ENCODE measurements at places on chromosomes 7 and 10. TPM values are rescaled to one million over a fixed set of nuclear protein-coding genes. Genes with fewer than 3 reads are reported as not detected.

The CHN2 gene
- 6.5 TPM for polyA plus RNA-seq

The TMEM176A gene
- polyA plus RNA-seq: 27.9 TPM

The LIPK gene
- 1.5 TPM for polyA plus RNA-seq

The INA gene
- polyA plus RNA-seq: 0.98 TPM

The HGF gene
- 1.2 TPM for polyA plus RNA-seq

GRCh38 chr10:113022265-113022664 is 72.2 kb downstream of the TCF7L2 start:
- no peak for DNase-seq

GRCh38 chr7:123216825-123217224 is 17.1 kb upstream of the SLC13A1 start:
- DNase-seq: no peak

DNA sequence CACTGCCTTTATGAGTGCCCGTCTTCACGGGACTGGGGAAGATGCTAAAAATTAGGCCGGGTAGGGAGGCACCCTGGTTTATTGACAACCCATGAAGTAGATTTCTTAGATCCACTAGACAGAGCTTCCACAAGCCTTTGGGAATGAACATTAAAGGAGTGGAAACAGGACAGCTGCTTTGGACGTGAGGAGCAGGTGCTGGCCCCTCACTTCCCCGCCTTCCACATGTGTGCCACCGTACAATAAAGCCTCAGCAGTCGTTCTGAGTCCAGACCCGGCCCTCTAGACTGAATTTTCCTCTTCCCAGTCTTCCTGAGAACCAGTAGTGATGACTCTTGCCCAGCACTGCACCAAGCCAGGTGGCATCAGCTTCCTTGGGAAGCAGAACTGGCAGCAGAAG is 282.4 kb downstream of the CELF2 start:
- no peak for DNase-seq

DNA sequence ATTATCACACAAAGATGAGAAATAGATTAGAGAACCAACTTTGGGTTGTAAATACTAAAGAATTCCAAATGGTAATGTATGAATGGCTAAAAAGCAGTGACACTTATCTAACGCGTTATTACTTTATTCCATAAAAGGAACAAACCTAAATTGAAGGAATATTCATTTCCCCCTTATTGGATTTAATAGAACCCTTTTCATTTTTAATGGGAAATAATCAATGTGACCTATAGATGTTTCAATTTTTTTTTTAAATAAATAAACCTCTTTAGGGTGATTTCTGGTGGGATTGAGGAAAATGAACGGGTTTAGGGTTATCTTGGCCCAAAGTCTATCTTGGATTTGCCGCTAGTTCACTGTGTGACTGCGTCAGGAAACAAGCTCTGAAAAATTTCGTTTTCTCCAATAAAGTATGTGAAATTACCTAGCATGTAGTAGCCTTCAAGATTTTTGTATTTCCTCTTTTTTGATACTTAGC is 1.9 kb upstream of the ACBD5 start:
- no peak for DNase-seq

GRCh38 chr7:10412422-10413019 is 561.2 kb upstream of the PHF14 start:
- no peak for DNase-seq

DNA sequence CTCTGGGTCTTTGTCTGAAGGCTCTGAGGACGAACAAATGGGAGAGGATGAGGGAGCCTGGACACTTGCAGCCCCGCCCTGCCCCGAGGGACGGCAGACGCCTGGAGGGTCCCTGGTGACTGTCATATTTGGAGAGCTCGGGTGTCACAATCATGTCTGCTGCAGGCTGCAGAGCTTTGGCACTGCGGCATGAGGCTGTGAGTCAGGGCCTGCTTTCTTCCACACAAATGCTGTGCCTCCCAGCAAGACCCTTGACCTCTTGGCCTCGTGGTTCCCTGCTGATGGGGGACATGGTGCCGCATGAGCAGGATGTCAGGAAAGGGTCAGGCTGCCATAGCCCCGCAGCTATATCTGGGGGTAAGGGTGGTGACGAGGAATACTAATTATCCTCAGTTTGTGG is 64.9 kb upstream of the PPIF start:
- DNase-seq: no peak

DNA sequence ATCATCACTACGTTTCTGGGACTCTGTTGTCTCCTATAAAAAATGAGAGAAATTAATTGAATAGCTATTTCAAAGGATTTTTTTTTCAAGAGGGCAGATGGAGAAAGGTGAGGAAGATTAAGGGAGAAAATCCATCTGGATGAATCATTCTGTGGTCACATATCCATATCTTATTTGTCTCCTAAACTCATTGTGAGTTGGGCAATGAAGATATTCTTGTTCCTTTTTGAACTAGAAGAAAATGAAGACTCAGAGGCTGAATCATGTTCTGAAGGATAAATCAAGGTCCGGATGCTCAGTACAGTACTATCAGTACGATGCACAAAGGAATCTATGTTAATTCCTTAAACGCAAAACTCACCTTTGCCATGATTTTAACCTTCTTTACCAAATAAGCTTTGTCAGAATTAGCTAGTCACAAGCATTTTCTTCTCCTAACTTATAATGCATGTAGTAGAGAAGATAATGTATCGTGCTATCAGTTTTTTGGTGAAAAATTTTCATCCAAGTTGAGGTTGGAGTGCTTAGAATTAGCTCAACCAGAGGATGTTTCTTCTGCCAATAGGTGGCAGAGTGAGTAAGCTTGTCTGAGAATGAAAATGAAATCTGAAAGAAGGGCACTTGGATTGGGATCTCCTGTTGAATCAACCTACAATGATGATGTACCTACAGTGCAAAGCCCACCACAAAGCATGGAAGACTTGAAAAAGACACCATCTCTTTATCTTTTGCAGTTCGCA is 446.9 kb downstream of the KIF20B start:
- no peak for DNase-seq

DNA sequence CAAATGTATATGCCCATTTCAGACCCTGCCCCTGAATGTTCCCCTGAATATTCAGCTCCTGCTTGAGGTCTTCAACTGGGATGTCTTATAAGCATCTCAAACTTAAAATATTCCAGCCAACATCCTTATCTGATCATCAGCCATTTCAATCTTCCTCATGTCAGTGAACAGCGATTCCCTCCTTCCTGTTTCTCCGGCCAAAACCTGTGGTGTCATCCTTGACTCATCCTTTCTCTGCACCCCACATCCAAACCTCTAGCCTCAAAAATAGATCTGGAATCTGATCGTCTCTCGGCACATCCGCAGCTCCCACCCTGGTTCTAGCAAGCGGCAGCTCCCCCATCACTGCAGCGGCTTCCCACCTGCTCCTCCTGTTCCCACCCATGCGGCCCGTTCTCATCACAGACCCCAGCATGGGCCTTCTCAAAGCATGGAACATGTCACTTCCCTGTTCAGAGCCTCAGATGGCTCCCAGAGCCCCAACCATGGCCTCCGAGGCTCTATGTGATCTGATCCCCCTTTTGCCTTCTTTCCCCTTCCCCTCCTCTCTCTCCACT is 165.7 kb downstream of the HECW1 start:
- DNase-seq: no peak

GRCh38 chr10:86979296-86979818 is 11.1 kb downstream of the ADIRF start:
- no peak for DNase-seq

DNA sequence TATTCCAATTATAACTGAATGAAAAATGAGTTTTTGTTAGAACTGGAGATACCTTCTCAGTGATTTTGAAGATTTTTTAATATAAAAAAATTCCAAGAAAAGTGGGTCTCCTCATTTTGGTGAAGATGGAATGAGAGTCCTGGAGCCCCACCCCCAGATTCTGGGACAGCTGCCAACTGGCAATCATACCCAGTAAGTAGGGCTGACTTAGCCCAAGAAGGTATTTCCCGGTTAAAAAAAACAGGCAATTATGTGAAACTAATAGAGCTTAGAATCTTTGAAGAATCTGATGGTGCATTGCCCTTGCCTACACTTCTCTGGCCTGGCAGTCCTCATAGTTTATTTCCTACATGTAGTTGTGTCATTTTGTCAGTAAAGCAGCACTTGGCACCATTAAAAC is 52.8 kb upstream of the VWDE start:
- no peak for DNase-seq

DNA sequence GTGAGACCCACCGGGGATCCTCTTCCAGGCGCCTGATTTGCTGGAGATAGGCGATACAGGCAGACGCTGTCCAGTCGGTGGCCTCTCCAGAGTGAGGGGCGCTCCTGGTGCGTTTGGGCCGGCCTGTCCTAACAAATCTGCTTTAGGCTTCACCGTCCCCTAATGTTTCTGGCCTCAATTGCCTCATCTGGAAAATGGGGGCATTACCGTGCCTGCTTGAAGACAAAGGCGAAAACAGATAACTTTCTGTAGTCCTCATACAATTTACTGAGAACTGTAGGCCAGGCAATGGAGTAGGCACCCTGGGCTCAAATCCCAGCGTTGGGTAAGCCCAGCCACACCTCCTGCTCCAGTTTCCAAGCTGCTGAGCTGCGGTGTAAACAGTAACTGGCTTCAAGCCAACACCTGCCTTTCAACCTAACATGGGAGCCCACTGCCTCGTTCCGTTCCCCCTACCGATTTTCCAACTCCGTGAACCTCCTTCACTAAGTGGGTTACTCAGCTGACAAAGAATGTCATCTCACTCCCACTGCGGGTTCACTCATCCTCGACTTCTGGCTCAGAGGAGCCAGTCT is 589 bp upstream of the ZFAND4 start:
- no peak for DNase-seq

GRCh38 chr10:67612577-67613537 is 83.1 kb downstream of the CTNNA3 start:
- peak; percentile 25 for DNase-seq

GRCh38 chr10:124168581-124168980 is 75.2 kb upstream of the CHST15 start:
- no peak for DNase-seq

- DNase-seq: no peak
These were observed 365.6 kb downstream of the WDR11 start for GRCh38 chr10:121216721-121217181.

- no peak for DNase-seq
These were observed 5.0 kb downstream of the SEPTIN7 start for GRCh38 chr7:35805876-35806275.

DNA sequence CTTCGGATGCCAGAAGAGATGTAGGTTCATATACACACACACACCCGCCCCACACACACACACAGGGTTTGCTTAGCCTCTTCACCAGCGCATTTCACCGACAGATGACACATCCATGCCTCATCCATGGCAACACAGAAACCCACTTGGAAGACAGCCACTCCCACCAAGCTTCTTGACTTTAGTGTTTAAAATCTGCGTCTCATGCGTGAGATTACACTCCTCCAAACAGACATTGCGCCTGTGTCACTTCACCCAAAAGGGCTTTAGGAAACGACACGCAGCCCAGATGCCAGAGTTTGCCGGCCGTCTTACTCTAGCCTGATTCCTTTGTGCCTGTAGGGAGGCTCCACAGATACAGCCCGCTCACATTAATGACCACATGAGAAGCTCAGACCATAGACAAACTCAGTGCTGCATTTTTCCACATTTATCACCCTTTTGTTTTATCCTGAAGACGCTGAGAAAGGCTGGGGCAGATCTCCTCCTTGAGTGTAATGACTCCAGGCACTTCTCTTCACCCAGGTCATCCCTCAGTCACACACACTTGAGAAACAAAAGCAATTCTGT is 73.8 kb downstream of the DIP2C start:
- DNase-seq: no peak

- DNase-seq: peak; percentile 7
These were observed 141.3 kb upstream of the VKORC1L1 start for GRCh38 chr7:65731562-65732035.

GRCh38 chr10:124074501-124075109 is 18.8 kb downstream of the CHST15 start:
- no peak for DNase-seq

- DNase-seq: no peak
These were observed 29.5 kb downstream of the MDH2 start for GRCh38 chr7:76077435-76077834.

DNA sequence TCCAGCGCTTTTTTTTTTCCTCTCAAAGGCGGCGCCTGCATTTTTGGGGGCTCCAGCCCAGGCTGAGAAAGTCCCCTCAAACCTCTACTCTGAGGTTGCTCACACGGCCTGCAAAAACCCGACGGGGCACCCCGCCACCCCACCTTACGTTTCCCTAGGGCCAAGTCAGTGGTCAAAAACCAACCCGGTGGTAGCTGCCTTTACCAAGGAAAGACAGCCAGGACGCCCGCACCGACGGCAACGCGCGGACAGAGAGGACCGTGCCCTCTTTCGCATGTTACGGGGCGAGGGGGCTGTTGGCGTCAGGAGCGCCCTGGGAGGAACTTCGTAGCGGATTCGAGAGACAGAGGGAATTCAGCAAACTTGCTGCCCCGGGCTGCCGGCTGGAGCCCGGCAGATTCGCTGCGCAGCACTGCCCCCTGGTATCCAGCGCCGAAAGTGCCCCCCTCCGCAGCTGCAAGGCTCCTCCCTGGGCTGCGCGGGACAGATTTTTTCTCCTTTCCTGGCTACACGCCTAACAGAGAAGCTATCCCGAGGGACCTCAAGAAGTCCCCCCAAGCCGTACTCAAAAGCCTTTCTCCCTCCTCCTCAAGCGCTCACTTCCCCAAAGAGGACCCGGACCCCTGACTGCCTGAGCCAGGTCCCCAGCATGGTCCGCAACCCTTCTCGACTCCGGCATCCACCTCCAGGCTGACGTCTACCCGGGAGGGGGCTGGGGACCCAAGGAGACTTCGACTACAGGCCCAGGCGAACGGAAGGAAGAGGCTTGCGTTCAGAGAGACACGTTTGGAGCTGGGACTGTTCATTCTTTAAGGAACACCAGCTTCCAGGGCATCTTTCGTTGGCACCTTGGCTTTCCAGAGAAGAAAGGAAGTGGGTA is 27.7 kb upstream of the VAX1 start:
- DNase-seq: no peak

DNA sequence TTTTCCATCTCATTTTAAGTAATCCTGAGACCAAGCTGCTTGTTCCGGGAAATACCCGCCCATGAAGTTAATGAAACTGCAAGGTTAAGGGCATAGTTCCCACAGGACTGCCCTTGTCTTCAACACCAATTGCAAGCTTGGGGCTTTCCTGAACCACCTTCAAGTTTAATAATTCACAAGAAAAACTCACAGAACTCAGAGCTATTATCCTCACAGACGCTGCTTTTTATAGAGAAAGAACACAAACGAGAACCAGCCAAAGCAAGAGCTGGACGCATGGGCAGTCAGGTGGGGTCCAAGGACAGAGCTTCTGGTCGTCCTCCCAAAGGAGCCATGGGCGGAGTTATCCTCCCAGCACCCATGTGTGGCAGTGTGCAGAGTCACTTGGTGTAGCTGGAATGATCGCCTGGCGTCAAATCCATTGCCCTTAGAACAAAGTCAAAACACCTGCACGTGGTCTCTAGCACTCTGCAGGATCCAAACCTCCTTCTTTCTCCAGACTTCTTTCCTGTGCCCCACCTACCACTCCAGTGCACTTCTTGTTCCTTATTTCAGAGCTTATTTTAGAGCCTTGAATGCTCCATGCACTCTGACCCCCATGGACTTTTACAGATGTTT is 56.7 kb downstream of the SNX10 start:
- no peak for DNase-seq

GRCh38 chr10:48490571-48490940 is 114.3 kb downstream of the ARHGAP22 start:
- no peak for DNase-seq

Measured in thymus (tissue), 14 donors.